ENCODE measurements at places on chromosomes 6 and 20.
A peak's percentile ranks its signal among the peaks of the same experiment; 100 is the strongest.

- DNase-seq, result no peak
Observed at GRCh38 chr6:52352239-52353018, 9.5 kb upstream of the PAQR8 start.

DNA sequence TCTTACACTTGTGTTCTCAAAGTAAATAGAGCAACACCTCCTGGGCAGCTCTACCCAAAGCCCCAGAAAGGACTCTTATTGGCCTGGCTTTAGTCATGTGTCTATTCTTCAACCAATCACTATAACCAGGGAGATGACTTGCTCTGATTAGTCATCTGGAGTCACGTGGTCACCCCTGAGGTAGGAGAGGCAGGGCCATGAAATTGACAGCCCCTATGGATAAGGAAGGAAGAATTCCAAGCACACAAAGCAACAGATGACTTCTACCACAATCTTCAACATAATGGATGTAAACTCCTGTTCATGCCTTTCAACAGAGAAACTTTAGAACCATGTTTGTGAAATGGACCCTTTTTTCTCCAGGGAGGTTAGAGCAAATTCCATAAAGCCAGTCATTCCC, 24.6 kb upstream of the EYA2 start:
- DNase-seq, result no peak

DNA sequence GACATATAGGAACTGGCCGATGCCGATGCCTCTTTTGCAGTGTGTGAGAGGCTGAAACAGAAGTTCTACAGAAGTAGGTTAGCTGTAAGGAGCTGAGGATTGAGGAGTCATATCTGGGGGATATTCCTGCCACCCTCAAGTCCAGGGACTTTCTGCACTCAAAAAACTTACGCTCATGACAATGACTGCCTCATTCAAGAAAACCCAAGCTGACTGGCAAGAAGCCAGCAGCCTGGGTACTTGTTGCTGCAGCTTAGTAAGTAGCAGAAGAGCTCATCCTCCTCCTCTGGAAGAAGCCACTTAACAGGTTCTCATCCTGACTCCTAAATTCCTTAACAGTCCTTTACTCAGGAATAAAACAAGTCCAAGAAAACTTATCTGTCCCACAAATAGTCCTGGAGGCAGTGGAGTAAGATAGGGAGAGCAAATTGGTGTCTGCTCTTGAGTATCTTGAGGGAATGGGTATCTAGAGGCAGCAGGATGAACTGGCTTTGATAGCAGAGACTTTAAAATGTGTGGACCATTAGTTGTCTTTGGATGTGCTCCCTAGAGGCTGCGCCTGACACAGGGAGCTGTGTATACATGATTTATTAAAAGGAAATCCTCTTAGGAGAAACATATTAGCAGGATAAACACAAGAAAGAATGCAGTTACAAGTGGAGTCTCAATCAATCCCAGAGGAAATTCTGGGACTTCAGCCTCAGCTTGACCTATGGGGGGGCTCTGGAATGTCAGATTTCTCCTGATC, 7.4 kb downstream of the CALHM5 start:
- DNase-seq, result no peak

- DNase-seq, result no peak
Observed at GRCh38 chr20:59219211-59219610, 55.6 kb downstream of the ZNF831 start.

DNA sequence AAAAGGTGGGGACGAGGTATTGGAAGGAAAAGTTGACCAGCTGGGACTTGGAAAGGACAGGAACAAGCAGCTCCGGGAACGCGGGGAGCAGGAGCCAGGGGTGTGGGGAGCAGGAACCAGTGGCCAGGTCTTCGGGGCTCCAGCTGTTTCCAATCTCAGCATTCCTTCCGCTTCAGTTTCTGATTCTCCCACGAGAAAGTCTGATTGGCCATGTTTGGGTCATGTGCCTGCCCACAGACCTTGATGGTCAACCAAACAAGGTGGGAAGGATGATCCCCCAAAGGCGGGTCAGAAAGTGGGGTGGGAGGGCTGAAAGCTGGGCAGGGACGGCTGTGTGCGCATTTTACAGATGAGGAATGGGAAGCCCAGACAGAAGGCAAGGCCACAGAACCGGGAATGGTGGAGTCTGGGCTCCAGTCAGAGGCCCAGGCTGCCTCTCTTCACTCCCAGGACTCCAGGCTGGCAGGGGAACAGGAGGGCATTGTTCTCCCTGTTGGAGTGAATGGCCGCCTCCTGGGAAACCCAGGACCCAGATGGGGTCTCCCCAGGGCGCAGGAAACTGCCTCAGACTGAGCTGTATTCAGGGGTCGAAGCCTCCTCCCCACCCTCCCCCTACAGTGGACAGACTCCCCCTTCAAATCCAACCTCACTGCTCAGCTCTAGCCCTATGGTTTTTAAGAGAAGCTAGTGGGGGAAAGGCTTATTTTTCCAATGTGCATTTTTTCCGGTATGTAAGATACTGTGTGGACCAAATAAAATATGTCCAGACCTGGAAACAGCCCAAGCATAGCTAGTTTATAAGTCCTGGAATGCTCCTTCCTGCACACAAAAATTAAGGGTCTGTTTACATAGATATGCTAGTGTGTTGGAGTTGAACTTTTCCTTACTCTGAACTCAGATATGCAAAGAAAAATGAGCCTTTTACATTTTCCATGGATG, 12.2 kb upstream of the PTGIS start:
- DNase-seq, result no peak

DNA sequence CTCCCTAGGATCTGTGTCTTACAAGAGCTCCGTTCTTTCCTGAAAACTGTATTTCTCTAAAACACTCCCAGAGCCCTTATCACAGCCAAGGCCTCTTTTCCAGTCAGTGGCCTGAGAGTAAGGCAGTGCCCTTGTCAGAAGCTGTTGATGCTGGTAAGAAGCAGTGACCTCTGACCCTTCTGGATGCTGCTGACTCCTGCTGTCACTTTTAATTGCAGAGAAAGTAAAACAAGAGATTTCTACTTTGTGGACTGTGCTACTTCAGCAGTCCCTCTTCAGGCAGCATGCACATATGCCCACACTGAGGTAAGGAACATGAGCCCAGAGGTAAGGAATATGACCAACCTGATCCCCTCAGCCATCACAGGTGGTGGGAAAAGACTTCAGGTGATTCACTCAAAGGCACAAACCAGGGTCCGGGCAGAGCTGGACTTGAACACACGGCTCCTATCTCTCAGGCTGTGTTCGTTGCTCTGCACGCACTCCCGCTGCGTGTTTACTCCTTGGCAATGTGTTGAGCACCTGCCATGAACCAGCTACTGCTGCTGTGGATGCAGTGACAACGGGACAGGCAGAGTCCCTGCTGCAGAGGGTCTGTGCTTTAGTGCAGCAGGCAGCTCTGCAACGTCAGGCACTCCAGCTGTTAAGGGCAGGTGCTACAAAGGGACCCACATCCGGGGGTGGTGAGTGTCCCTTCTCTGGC, 201.9 kb upstream of the CST7 start:
- peak; percentile 47 for DNase-seq

GRCh38 chr6:78076371-78076770, 423.5 kb downstream of the MEI4 start:
- DNase-seq, result no peak

- DNase-seq, result no peak
Observed at GRCh38 chr6:56370127-56370540, 122.8 kb upstream of the COL21A1 start.

DNA sequence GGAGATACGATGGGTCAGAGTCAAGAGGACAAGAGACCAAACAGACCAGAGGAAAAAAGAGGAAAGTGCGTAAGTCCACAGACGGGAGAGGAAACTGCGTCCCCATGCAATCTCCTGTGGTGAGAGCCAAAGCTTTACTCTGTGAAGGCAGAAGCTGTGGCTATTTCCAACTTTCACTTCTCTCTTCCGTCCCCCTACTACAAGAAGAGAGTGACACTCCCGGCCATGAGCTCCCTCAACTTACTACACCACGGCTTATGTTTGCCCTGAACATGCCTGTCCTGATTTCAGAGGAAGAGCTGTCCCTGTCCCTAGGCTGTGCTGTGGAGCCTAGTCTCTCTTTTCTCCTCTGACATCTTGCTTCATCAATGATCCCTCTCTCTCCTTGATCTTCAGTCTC, 11.5 kb upstream of the SSR1 start:
- DNase-seq, result no peak

DNA sequence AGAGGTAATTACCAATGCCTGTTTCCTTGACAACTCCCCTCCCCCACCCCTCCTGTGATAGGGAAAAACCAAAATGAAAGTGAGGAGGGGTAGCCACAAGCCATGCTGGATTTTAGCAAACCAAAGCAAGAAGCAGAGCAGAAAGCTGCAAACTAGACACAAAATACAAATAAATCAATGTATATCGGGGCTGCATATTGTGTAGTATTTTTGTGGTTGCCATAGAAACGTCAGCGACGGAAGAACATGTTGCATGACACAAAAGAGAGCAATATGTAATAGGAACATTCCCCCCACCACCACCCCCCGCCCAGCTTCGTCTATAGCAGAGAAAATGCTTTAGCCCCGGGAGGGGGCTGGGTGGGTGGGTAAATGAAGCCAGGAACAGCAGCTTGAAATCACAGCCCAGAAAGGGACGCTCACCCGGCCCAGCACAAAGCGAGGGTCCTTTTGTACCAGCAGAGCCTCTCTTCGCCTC, 548 bp downstream of the AGPAT4 start:
- DNase-seq, result peak; percentile 25

DNA sequence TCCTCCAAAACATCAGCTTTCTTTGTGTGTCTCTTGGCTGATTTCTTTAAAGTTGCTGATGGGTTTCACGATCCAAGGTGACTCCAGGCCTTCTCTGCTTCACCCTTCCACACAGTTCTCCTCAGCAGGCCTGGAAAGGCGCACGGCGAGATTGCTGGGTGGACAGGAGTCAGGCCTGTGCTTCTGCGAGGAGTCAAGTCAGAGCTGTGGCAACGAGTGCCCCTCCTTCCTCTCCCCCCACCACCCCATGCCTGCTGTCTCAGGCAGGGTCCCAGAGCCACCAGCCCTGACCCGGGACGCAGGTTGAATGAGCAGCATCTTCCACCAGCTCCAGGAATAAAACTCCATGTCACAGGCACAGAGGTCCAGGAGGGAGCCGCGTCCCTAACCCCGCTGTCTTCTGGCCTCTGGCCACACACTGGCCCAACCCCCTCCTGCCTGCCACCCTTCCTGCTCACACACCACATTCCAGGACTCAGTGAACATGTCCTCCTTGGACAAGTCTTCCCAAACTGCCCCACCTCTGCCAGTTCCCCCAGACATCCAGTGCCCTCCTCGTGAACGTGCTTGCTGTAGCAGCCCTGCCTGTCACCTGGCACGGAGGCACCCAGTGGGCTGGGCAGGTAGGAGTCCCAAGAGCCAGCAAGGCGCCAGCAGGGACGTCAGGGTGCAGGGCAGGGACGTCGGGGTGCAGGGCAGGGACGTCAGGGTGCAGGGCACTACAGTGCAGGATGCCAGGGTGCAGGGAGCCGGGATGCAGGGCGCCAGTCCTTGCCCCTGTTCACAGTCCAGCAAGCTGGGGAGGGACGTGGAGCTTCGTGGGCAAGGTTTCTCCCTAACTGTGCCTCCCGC, 7.2 kb upstream of the NTSR1 start:
- DNase-seq, result no peak

DNA sequence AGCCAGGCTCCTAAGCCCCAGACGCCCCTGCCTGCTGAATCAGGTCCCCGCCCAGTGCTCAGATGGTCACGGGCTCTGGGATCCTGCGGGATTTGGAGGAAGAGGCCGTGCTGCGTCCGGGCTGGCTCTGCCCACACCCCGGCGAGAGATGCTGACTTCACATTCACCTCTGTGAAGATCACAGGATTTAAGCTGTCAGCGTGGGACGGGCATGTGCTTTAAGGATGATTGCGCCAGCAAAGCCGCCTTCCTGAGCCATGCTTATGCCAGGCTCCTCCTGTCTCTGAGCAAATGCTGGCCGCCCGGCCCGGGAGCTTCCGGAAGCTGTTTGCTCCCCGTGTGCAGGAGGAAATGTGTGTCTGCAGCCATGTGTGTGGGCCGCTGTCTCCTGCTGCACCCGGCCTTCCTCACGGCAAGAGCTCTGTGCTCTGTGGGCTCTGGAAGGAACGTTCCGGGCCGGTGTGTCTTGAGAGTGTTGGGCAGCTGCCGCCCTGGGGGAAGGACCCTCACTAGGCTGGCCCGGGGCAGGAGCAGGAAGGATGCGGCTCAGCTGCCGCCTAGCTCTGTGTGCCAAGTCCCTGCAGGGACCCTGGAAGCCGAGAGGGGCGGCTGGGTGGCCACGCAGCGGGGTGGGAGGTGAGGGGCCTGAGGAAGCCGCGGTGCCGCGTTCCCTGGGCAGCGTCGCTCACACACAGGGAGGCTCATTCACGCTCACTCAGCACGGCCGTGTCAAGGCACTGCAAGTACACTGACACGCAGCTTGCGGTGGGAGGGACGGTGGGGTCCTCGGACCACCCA, 19.0 kb upstream of the BHLHE23 start:
- DNase-seq, result no peak

GRCh38 chr6:38976801-38977500, 71.6 kb upstream of the GLP1R start:
- no peak for DNase-seq

- DNase-seq, result peak; percentile 10
Observed at GRCh38 chr6:144262470-144263369, 22.4 kb upstream of the UTRN start.

GRCh38 chr6:43428112-43428570, 800 bp downstream of the ABCC10 start:
- DNase-seq, result no peak

DNA sequence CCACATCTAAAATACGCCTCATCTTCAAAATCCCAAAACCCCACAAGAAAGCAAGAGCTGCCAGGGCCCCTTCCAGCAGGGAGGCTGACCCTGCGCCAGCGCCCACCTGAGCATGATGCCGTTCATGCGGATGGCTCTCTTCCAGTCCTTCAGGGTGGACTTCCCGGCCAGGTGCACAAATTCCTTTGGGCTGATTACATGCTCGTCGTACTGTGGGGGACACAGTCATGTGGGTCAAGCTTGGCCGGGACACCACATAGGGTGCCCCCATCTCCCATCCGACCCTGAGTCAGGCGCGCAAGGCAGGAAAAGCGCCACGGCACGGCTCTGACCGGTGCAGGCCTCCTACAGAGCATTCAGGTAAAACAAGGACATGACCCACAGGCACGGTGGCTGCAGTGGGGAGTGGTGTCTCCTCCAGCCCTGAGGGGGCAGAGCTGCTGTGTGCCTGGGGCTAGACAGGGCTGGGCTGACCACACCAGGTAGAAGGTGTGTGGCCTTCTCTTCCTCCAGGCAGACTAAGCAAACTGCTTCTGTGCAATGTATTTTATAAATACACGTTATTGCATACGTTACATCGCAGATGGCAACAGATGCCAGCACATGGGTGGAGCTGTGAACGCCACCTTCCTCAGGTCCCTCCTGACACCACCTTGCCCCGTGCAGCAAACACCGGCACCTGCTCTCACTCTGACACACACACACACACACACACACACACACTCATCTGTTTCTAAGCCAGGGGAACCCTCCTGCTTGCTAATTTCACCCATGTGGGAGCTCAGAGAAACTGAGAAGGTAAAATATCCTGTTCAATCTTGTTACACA, 23.8 kb upstream of the HELZ2 start:
- no peak for DNase-seq

All from CD8-positive, alpha-beta T cell (primary cell).